BJ (cell line): ENCODE measurements at places on chromosomes 5 and 9. TPM values are rescaled to one million over a fixed set of nuclear protein-coding genes. Genes with fewer than 3 reads are reported as not detected.

DNAJB5 gene
- polyA plus RNA-seq: 5.2 and 6.1 TPM in 2 replicates

DNAH5 gene
- 1.1 and 1.8 TPM in 2 replicates for polyA plus RNA-seq

GLE1 gene
- polyA plus RNA-seq: 22.0 and 25.0 TPM in 2 replicates

SLC30A5 gene
- polyA plus RNA-seq: 45.8 and 47.4 TPM in 2 replicates

SLC45A2 gene
- polyA plus RNA-seq: not detected in 2 replicates

STPG3 gene
- polyA plus RNA-seq: not detected in 2 replicates

GRCh38 chr5:80915716-80916115 lies 44.4 kb upstream of the RASGRF2 start:
- DNase-seq: no peak

GRCh38 chr5:145161391-145161790 lies 673.8 kb downstream of the PRELID2 start:
- DNase-seq: no peak

GRCh38 chr5:144481861-144482260 lies 311.2 kb downstream of the KCTD16 start:
- no peak for DNase-seq

GRCh38 chr5:113273948-113274347 lies 160.8 kb downstream of the TSSK1B start:
- no peak for DNase-seq

- no peak for DNase-seq
Observed at GRCh38 chr9:72588336-72588735, 66.9 kb downstream of the TMC1 start.

- no peak for DNase-seq
Observed at GRCh38 chr9:5820425-5820824, 12.5 kb downstream of the ERMP1 start.

- no peak for DNase-seq
Observed at GRCh38 chr5:61159836-61160235, 2.4 kb downstream of the SMIM15 start.
